Right cardiac atrium (tissue), 5 donors: ENCODE measurements at places on chromosomes 16 and 17. TPM values are rescaled to one million over a fixed set of nuclear protein-coding genes. Genes with fewer than 3 reads are reported as not detected.

DNA sequence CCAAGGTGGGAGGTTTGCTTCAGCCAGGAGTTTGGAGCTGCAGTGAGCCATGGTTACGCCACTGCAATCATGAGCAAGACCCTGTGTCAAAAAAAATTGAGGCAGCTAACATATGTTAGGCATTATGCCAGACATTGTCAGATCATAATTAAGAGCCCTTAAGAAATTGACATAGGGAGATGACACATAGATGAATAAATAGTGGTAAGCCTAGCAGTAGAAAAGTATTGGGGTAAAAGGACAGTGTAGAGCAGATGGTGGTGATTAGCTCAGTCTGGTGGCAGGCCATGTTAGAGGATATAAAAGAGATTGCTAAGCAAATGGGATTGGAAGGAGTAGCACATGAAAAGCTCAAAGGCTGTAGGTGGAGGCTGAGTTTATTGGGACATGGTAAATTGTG, 22.6 kb downstream of the SRCAP start:
- no peak for DNase-seq

GRCh38 chr16:23124315-23124714, 24.9 kb downstream of the USP31 start:
- no peak for DNase-seq

DNA sequence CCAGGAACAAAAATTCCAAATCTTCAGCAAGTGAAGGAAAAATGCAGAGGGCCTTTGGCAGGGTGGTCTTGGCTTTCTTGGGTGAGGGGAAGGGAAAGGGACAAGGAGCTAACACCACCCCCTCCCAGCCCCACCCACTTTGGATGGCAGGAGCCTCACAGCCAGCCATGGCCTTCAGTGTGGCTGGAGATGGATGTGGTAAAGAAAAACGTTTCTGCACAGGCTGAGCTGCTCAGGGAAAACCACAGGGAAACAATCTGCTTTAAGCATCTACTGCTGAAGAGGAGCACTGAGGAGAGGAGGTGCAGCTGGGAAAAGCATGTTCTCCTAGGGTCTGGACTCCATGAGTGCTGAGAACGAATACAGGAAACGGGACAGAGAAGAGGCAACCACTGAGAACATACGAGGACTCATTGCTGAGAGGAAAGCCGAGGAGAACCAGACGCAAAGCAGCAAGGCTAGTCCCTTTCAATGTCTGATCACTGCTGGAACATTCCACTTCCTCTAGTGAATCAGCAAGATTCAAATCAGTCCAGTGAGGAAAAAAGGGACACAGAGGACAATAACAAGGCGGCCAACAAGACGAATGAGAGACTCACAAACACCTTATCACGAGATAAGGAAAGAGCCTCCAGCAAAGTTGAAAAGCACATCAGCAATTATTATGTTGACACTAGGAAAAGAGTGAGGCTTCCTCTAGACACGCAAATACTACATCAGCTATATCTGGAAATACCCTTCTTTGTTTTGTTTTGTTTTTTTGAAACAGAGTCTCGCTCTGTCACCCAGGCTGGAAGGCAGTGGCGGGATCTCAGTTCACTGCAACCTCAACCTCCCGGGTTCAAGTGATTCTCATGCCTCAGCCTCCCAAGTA, 41.7 kb downstream of the ZZEF1 start:
- no peak for DNase-seq

DNA sequence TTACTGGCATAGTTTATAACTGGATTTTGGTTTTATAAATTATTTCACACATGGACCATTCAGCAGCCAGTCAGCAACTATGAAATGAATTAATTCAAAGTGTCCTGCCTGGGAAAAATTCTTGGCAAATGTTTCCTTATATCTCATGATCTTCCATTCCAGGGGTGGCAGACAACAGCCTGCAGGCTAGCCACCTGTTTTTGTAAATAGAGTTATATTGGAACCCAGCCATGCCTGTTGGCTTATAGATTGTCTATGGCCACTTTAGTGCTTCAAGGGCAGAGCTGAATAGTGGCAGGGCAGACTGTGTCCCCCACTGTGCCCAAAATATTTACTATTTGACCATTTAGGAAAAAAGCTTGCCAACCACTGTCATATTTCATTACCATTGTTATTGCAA, 613.7 kb downstream of the TMEM114 start:
- DNase-seq = no peak

- no peak for DNase-seq
These were observed 538 bp upstream of the FCSK start for GRCh38 chr16:70453892-70454221.

- peak; percentile 51 for DNase-seq
These were observed 26.1 kb upstream of the ABCA8 start for GRCh38 chr17:68981288-68981687.

DNA sequence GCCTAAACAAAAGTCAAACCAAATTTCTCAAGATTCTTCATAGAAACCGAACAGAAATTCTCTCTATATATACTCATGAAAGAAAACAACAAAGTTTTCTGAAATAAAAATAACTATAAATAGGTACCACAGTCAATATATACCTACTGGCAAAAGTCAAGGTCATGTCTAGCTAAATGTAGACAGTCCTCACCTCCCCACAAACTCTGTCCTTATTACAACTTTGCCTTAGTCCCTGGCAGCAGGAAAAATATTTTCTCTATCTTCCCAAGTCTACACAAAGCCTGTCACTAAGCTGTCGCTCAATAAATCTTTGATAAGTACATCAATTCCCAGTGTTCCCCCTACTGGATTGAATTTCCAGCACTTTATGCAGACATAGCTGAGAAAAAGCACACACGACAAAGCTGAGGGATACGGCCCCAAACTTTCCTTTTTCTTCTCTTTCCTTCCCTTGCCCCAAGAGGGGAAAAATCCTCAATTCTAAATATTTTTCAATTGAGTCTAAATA, 2.7 kb downstream of the CFAP20 start:
- no peak for DNase-seq

DNA sequence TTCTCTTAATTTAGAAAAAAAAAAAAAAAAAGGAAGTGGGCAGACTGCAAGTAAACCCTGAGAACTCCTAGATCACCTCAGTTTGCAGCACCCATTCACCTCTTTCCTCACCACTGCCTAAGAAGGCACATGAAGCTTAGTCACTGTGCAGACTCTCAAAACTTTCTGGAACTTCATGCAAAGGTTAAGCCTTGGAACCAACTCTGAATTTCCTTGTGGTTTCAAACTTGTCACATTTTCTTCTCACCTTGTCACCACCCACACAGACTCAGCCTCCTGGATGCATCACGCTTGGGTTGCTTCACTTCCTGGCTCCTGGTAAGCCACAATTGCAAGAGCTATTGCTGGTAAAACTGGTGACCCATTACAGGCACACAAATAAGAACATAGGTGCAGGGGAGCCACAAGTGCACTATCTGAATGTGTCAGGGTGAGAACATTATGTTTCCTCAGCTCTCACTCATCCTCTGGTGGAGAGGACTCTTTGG, 15.0 kb upstream of the CPD start:
- DNase-seq = no peak

DNA sequence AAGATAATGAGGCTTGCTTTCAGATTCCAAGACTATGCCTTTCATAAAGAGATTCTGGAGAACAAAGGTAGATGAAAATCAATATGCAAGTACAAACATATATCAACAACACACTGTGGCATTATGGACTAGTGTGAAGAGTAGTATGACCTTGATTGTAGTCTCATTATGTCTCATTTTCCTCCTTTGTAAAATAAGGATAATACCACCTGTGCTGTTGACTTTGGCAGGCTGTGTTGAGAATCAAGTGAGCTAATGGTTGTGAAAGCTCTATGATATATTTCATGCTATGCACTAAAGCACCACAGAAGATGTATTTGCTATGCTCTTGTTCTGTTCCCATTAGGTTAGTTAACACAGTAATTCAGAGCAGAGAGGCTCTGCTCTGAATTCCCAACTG, 78.5 kb upstream of the NACA2 start:
- no peak for DNase-seq

GRCh38 chr16:79571903-79572535, 28.5 kb downstream of the MAF start:
- DNase-seq = no peak

DNA sequence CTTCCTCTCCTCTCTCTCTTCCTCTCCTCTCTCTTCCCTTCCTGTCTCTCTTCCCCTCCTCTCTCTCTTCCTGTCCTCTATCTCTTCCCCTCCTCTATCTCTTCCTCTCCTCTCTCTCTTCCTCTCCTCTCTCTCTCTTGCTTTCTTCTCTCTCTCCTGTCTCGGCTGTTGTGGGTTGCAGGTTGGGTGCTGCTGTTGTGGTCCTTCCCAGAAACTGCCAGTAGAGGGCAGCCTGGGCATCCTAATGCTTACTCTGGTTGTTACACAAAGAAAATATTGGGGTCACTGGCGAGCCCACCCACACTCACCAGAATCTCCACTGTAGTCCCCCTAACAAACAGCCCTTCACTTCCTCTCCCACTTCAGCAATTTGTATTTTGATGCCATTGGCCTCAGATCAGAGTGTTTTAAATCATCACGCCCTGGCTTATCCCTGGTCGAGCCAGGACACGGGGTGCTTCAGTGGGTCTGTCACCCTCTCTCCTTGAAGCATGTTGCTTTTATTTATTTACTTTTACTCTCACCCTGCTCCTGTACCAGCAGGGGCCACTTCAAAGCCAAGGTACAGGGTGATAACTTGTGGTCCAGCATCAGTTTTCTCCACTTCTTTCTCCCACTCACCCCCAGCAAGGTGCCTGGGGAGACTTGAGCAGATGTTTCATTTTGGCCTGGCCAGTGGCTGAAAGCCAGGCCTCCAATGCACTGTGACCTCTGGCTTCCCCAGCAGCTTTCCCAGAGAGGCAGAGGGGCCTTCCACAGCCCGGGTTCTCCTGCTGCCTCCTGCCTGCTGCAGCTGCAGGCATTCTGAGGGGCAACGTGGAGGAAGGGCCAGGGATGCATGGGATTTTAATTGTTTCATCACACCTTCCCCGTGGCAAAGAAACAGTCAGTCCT, 4.7 kb upstream of the MMP15 start:
- DNase-seq = peak; percentile 79

Gene ITGAD
- polyA plus RNA-seq = not detected

Gene CTF1
- 13.1 TPM for polyA plus RNA-seq

Gene GUCY2D
- polyA plus RNA-seq = 0.09 TPM
